CD4-positive, alpha-beta T cell (primary cell): ENCODE measurements at places on chromosomes 1 and 21.

DNA sequence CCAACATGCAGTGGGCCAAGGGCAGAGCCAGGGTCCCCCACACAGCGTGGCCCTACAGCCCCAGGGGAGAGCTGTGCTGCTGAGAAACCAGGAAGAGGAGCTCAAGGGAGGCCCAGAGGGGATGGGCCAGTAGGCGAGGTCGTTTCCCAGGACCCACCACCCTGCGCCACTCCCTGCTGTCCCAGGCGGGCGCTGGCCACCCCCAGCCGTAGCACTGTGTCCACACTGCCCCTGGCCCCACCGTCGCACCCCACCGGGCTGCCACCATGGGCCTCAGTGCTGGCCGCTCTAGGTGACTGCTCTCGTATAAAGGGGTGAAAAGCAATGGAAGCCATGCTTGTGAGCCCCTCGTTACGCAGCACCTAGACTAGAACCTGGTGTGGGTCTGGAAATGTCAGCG lies 22.4 kb downstream of the NADK start:
- no peak for DNase-seq

DNA sequence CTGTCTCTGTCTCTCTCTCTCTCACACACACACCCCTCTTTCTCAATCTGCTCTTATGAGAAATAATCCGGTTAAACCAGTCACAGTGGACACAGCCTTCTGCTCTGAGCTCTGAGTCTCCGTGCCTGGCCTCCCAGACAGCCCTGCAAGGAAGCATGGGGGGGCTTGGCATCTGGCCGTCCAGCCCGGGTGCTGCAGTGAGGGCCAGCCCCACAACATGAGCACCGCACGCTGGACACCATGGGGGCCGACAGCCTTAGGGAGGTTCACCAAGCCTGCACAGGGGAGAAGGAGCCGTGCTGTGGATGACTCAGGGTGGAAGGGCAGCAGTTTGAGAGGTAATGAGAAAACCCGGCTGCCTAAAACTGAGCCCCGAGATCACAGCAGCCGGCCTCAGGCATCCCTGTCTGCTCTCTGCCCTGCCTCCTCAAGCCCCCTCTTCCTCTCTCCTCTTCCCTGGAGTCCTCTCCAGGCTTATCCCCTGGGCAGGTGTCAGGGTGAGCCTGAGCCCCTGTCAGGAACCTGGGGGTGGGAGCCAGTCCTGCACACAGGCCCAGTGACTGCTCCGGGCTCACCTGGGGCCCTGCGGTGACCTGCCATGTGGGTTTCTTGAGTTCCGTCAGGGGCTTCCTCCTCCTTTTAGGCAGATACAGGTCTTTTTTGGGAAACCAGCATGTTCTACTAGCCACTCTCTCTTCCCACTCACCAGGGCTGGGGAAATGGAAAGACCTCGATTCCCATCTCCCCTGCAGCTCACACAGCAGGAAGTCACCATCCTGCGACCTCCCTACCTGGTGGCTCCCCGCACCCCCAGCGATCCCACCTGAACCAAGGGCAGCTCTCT lies 92.8 kb downstream of the ITPKB start:
- peak; percentile 7 for DNase-seq

- no peak for DNase-seq
These were observed 21.4 kb upstream of the CPT2 start for GRCh38 chr1:53174971-53175913.

DNA sequence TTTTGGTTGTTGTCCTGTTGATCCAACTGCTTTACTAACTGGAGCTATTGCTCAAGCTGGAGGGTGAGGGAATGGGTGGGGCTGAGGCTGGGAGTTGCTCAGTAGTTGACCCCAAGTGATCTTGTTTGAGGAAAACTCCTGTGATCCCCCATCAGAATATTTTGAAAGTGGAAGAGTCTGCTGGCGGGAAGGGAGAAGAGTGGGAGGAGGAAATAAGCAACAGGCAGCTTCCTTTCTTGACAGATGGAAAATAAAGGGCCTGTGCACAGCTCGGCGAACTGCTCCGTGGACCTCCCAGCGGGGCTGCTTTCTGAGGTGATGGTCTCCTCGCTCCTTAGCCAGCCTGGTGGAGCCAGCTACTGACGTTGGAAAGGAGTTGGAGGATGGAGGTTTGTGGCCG lies 199.1 kb upstream of the LMO4 start:
- DNase-seq = no peak

GRCh38 chr1:104468282-104468681 lies 718.6 kb downstream of the AMY1C start:
- DNase-seq = no peak

DNA sequence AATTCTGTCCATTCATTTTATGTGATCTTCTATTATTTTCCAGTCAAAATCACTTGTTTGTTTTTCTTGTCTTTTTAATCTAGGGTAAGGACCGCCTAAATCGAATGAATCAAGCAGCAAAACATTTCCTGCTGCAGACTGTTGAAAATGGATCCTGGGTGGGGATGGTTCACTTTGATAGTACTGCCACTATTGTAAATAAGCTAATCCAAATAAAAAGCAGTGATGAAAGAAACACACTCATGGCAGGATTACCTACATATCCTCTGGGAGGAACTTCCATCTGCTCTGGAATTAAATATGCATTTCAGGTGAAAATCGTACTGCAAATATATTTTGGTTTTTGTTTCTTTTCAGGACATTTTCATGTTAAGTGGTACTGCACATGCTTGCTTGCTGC lies 20.5 kb downstream of the CLCA4 start:
- no peak for DNase-seq

DNA sequence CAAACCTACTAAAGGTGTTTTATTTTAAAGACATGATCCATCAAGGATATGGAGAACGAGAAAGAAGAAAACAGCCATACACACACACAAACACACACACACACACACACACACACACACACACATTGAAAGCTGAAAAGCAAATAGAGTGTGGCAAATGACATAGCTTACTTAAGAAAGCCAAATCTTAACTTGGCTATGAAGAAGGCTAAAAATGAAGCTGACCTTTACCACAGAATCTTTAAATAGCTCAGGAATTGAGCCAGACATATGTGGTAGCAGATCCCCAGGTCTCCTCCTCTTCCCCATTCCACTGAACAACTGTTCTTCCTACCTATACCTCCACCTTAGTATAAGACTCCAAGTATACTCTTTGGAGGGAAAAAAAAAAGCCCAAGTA lies 185.6 kb downstream of the CLEC20A start:
- DNase-seq = no peak

DNA sequence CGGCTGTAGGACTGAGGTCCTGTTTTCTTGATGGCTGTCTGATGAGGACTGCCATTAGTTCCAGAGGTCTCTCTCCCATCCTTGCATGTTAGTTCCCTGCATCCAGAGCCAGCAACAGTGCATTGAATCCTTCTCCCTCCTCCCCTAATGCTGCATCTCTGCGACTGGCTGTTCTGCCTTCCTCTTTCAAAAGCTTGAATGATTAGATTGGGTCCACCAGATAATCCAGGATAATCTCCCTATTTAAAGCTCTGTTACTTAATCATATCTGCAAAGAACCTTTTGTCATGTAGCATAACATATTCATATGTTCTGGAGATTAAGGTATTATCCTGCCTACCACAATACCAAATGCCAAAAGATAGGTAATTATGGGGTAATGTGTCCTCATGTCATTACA lies 377.5 kb downstream of the GPATCH2 start:
- no peak for DNase-seq
